ENCODE measurements at places on chromosomes 6 and 20.

GRCh38 chr6:112634376-112634775 lies 287.2 kb downstream of the RFPL4B start:
- no peak for DNase-seq

DNA sequence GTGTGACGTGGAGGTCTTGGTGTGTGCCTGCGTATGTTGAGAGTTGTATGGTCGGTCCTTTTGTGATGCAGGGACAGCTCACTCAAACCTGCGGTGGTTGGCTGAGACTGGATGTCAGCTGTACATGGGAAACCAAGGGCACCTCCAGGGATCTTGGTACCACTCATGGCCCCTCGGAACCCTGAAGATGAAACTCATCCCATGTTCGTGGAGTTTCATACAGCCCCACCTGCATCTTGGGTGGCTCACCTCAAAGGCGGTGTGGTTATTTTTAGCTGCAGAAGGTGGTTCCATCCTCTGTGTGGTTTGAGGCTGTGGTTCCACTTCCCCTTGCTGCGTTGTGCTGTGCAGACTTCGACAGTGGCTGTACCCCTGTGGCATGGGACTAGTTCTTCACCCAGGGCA lies 52.6 kb upstream of the SLC22A1 start:
- peak; percentile 19 for DNase-seq

- DNase-seq: no peak
Measured at GRCh38 chr6:137390334-137390733, 103.9 kb downstream of the OLIG3 start.

- no peak for DNase-seq
Measured at GRCh38 chr6:15574023-15574422, 88.8 kb downstream of the DTNBP1 start.

- no peak for DNase-seq
Measured at GRCh38 chr6:107156617-107157016, 41.3 kb upstream of the BEND3 start.

DNA sequence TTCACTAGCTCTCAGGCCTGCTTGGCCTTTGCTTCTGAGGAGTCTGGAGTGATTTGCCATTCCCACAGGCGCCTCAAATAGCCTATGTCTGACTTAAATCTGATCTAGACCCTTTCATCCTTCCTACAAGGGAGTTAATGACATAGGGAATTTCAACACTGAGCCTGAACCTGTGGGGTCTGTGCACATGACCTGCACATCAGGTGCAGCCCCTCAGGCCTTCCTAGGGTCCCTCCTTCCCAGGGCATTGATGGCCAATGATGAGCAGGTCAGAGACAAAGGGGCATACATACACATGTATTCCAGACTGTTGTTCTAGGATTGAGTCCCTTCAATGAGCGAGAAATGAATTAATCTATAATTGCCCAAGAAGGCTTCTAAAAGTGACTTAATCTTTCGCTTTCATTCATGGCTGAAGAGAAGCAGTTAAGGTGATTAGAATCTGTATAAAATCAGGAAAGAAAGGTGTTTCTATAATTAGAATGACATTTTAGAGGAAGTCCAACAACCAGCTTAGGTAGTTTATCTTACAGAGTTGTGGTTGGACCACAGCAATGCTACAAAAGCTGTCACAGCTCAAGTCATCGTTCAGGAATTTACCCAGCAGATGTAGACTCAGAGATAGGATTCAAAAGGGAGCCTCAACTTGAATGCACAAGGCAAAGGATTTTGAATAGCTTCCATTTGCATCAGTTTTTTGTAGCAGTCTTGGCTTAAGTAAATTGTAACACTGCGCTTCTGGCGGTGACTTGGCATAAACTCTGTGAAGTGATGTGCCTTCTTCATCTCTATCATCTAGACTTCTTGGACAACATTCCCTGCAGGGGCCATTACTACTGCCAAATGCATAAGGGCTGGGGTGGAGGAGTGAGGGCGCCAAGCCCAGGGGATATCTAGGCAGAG lies 27.0 kb upstream of the TBC1D7 start:
- DNase-seq: no peak

DNA sequence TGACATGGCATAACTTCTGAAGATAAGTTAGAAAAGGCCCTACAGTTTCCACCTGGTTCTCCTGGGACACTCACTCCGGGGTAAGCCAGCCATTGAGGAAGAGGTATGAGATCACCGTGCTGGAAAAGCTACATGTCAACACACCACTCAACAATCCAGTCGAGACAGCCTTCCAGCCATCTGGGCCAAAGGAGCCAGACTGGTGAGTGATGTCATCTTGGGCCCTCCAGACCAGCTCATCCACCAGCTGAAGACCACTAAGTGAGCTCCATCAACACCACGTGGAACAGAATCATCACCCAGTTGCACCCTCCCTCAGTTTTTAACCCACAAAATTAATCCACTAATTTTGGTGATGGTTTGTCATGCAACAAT lies 32.3 kb upstream of the RSPO4 start:
- no peak for DNase-seq

GRCh38 chr6:11722220-11722619 lies 56.4 kb downstream of the ADTRP start:
- no peak for DNase-seq

GRCh38 chr20:3209946-3210317 lies 634 bp downstream of the ITPA start:
- DNase-seq: no peak

DNA sequence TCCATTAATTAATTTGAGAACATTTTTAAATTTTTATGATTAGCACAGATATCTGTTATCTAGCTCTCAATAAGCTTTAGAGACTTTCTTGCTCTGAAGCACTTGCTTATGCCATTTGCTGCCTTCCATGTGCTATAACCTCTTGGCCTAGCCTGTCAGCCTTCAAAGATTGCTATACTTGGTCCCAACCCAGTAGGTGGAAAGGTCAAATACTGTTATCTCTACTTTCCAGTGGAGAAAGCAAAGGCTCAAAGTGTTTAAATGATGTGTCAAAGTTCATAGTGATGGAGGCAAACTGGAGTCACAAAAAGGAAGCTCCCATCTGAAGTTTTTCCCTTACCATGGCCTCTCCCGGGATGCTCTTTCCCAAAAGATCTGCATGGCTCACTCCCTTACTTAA lies 125.1 kb downstream of the PKHD1 start:
- no peak for DNase-seq

GRCh38 chr6:138590796-138591709 lies 91.8 kb upstream of the NHSL1 start:
- peak; percentile 31 for DNase-seq

DNA sequence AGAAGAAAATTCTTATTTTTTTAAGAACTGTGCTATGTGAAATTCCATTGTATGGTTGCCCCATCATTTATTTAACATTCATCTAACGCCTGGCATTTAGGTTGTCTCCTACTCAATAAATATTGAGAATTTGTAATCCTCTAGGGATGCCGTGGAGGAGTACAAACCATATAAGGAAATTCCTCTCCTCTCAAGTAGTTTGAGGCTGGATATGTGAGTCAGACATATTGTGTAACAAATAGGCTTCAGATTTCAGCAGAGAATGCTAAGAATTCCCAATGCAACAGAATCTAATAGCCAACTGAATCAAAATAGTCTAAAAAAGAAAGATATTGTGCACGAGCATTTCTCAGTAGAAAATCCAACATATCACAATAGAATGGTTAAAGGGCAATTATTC lies 174.7 kb downstream of the OTOR start:
- no peak for DNase-seq

- DNase-seq: no peak
Measured at GRCh38 chr20:48737434-48738093, 90.2 kb downstream of the PREX1 start.

GRCh38 chr6:166989427-166990032 lies 9.7 kb upstream of the CEP43 start:
- DNase-seq: peak; percentile 39

GRCh38 chr6:170584954-170585498 lies 589 bp upstream of the PDCD2 start:
- DNase-seq: no peak

GRCh38 chr20:52668626-52669025 lies 303.5 kb upstream of the TSHZ2 start:
- DNase-seq: no peak

All from effector memory CD8-positive, alpha-beta T cell (primary cell).